Activated T-helper 1 cell treated with Interleukin-2 at 50 U/mL for 16 hours (primary cell): ENCODE measurements at places on chromosomes 4 and X.

DNA sequence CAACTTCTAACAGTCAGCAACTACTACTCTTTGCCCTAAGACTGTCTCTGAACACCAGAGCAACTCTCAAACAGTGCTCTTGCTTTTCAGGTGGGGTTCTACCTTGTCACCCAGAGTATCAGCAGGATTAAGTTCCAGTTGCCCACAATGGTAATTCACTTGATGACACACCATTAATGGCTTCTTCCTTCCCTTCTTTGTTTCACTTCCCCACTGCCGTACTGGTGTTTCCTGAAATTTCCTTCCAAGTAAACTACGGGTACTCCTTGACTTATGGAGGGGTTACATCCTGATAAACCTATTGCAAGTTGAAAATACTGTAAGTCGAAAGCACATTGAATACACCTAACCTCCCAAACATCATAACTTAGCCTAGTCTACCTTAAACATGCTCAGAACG lies 36.6 kb upstream of the PDK3 start:
- no peak for DNase-seq

DNA sequence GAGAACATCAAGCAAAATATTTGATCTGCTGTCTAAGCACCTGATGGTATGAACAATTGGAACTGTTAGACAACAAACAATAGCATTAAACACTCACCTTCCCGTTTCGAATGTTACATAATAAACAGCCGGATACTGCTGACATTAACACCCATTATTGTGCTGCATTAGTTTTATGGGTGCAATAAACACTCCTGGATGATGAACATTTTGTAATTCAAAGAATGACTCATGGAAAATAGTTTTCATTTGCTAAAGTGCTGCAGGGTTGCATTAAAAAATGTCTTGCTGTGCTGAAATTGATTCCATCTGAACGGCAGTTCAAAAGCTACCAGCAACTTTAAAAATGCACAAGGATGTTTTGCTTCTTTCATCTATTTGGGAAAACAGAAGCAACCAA lies 100.8 kb upstream of the SORBS2 start:
- no peak for DNase-seq

DNA sequence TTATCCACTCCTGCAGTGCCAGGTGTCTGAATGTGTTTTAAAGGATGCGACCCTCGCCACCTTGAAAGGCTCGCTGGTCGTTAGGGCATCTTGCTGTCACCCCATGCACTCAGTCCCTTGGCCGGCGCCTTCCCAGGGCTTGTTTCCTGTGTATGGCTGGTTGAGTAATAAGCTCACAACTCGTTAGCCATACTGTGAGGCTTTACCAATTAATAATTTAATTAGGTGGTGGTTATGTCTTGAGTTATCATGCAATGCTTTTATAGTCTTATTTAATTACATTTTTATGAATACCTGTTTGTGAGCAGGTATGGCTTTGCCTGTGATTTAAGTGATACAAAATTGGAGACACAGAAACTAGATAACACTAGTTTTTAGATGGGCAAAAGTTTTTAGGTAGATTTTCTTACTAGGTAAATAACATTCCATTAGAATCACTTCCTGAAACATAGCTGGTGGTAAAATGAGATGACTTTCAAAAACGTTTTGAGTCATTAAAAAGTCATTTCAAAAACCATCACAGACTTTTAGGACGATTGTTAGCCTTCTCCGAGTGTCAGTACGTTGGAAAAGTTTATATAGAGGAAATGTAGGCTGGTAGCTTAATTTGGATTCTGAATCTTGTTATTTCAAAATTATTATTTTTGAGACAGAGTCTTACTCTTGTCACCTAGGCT lies 18.2 kb downstream of the PTTG2 start:
- DNase-seq = no peak

DNA sequence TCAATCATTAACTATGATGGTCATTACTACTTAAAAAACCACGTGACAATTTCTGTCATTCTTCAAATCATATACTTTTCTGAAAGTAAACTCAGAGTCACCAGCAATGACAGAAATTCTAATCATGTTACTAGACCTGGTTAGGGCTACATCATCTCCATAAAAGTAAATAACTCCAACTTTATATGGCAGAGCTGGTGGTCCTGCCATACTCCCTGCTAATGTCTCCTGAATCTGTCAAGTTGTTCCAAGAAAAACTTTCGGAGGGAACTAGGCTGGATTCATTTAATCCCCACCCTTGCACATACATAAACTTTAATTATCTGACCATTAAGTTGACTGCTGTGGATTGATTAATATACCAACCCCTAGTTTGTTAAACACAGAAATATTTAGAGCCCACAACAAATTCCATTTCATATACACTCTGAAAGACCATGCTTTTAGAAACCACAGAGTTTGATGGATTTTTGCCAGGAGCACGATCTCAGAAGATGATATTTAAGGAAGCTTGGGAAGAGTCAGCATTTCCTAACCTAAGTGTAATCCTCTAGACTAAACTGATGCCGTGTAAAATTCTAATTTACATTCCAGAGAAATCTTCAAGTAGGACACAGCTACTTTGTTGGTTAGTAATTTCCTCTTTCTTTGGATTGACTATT lies 577.0 kb downstream of the FAT4 start:
- DNase-seq = no peak

- DNase-seq = no peak
Observed at GRCh38 chr4:20395160-20395773, 143.6 kb downstream of the SLIT2 start.

GRCh38 chr4:183422962-183423631 lies 21.3 kb upstream of the CDKN2AIP start:
- DNase-seq = no peak
